IMR-90 (cell line): ENCODE measurements at places on chromosomes 7 and 10.

- no peak for DNase-seq
These were observed 175.0 kb upstream of the NPY start for GRCh38 chr7:24108906-24109376.

DNA sequence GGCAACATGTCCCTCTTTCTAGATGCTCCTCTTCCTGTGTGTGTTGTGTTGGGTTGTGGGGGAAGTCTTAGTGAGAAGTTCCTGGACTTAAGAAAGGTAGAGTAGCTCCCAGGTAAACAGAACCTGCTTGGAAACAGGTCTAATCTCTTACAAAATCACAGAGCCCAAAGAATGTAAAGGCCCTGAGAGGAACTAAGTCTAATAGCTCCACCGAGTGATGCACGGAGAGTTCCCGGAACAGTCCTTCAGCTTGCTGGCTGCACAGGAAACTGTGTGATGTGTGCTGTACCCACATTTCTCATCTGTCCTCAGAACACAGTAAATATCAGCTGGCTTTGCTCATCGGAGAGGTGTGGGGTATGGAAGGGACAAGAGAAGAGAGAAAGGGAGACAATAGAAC, 182.6 kb upstream of the LYZL1 start:
- DNase-seq, result no peak

- DNase-seq, result no peak
These were observed 880.9 kb downstream of the ANKRD7 start for GRCh38 chr7:119105381-119105780.

DNA sequence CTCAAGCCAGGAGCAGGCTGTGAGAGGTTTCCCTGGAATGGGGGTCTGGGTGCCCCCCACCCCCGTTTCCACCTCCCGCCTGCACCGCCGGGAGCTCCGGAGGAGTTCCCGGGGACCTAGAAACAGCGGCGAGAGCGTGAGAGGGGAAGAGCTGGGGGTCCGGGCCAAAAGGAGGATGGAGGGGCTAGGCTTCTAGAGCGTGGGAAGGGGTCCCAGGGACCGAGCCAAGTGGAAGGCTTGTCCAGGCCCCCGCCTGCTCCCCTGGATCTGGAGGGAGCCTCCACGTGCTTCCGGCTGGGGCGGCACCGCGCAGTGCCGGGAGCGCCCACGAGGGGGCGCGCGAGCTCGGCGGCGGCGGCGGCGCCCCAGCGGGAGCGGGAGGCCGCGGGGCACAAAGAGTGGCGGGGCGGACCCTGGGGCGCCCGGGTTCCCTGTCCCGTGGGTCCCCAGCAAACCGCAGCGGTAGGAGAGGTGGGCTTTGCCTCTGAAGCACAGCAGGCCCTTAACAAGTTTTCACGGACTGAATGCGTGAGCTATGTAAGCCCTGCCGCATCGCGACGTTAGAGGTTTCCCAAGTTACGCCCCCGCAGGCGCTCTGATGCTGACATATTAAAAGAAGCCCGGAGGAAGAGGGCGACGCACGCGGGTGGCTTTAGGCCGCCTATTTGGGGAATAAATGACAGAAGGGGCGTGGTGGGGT, 104.4 kb upstream of the LRRC4 start:
- peak; percentile 37 for DNase-seq

- DNase-seq, result no peak
These were observed 11.0 kb upstream of the AHCYL2 start for GRCh38 chr7:129213828-129214227.

DNA sequence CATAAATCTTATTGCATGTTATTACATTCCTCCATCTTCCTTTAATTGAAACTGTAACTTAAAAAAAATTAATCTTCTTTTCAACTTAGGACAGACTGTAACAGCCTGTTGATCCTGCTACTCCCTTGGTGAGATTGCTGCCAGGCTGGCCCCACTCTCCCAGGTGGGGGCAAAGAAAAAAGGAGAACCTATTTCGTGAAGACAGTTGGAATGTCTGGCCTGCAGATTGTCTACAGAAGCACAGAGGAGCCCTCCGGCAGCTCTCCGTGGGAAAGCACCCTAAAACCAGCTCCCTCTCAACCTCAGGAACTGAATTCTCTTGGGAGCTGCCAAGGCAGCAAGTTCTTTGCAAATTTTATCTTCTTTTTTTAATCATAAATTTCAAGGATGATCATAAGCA, 32.8 kb downstream of the GRB10 start:
- DNase-seq, result no peak

DNA sequence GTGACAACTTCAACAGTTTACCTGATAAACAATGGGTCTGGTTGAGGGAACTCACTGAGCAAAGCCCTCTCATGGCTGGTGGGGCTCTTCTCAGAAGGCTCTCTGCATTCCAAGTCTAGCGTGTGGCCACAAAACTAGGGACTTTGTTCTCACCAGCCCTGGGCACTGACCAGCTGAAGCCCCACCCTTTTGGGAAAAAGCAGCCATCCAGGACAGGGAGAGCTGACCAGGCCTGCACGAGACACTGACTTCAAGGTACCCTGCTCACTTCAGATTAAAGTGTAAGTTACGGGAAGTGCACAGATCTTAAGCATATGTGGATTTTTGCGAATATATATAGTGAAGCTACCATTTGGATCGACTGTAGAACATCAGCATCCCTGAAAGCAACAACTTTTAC, 67.4 kb upstream of the LRRC4 start:
- DNase-seq, result no peak

GRCh38 chr7:35508623-35509400, 186.1 kb downstream of the HERPUD2 start:
- DNase-seq, result no peak

GRCh38 chr7:110853263-110853662, 237.7 kb upstream of the LRRN3 start:
- DNase-seq, result no peak

GRCh38 chr10:125411724-125412123, 251.4 kb upstream of the CTBP2 start:
- DNase-seq, result peak; percentile 96

DNA sequence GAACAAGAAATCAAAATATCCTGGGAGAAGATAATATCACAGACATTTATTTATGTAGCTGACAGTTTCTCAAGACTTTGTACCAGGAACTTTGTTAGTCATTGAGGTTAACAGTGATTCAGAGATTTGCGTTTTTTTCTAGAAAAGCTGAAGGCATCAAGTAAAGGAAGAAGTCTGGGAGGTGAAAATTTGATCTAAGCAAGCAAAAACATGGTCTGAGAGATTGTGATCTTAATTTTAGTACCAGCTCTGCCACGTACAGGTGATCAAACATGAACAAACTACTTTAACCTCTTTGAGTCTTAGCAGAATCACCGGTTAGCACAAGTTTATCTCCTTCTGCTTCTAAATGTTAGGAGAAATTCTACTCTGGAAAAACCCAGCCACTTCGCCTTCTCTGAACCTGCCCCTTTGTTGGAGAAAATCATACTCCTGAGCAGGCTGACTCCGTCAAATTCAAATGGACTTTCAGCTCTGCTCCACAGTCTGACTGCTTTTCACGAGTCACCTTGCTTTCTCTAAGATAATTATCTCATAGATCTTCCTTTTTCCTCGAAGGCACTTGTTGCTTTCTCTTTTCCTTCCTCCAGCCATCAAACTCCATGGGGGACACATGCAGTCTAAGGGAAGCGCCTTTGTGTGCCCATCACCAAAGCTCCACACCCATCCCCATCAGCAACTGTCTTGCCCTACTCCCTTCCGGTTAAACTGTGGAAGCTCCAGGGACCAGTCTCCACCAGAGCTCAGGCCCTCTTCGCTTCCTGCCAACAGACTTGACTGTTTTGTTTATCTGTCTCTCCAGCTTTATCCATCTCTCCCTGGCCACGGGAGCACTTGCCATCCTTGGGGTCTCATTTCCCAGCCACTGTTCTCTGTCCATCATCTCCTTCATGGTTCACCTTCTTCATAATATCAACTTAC, 86.3 kb downstream of the PRKCQ start:
- peak; percentile 11 for DNase-seq

- no peak for DNase-seq
These were observed 19.7 kb upstream of the ZNF862 start for GRCh38 chr7:149818536-149818840.

DNA sequence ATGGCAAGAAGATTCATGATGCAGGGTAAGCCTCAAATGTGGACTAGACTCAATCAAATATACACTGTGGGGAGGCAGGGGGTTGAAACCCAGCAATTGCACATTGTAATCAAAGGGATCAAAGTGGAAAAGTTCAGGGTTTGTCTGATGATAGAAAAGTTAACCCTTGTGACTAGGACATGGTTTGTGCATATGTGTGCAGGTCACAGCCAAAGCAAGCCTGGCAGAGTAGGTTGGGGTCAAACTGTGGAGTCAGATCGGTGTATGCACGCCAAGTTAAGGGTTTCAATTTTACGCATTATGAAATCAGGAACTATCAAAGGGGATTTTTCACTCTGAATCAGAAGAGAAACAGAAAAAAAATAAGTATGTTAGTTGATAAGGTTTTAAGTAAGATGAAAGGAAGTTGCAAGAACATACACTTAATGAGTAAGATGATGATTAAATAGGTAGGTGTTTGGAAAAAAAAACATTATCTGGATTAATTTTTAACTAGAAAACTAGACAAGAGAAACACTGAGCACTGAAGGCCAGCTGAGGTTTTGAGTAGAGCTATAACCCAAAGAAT, 188.3 kb downstream of the DGKB start:
- no peak for DNase-seq

GRCh38 chr10:18651324-18652007, at the start of gene NSUN6:
NSUN6 (minus strand) TSS chr10:18651587; CDS start chr10:18651203, 384 bp downstream.
- DNase-seq, result peak; percentile 85
